Esophagus muscularis mucosa (tissue), 4 donors: ENCODE measurements at places on chromosomes 5 and 9.

GRCh38 chr5:73378070-73378469 is 70.5 kb downstream of the FOXD1 start:
- no peak for DNase-seq

- no peak for DNase-seq
These were observed 77.6 kb upstream of the ADRA1B start for GRCh38 chr5:159838551-159839222.

- no peak for DNase-seq
These were observed 19.3 kb downstream of the CDKN2A start for GRCh38 chr9:21974722-21975409.

DNA sequence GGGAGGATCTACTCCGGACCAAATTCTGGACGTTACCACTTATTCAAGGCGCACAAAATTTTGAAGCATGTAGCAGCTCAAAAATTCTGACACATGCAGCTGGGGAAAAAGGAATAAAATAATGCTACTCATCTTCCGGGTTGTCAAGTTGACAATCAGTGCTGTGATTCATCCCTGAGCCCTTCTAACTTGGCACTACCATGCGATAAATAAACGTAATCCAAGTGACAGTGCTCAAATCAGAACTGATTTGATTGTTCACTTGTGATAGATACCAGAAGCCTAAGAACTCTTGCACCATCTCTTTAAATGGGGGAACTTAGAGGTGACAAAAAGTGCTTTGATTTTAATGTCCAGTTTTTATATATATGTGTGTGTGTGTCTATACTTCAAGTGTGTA is 230.2 kb upstream of the TLE4 start:
- no peak for DNase-seq

DNA sequence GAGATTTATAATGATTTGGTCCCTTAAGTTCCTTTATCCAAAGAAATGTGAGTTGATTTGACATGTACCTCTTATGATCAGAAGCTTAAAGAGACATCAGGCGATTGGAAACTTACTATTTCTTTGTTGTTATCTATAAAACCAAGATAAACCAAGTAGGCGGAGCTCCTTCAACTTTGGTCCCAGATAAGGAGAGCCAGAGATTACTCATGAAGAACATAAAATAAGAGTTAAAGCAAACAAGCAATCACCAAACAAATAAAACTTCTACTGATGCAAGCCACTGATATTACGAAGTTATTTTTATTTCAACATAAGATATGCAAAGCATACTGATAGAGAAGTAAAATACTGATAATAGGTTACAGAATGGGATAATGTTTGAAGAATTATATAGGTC is 141.5 kb upstream of the CDH18 start:
- no peak for DNase-seq

DNA sequence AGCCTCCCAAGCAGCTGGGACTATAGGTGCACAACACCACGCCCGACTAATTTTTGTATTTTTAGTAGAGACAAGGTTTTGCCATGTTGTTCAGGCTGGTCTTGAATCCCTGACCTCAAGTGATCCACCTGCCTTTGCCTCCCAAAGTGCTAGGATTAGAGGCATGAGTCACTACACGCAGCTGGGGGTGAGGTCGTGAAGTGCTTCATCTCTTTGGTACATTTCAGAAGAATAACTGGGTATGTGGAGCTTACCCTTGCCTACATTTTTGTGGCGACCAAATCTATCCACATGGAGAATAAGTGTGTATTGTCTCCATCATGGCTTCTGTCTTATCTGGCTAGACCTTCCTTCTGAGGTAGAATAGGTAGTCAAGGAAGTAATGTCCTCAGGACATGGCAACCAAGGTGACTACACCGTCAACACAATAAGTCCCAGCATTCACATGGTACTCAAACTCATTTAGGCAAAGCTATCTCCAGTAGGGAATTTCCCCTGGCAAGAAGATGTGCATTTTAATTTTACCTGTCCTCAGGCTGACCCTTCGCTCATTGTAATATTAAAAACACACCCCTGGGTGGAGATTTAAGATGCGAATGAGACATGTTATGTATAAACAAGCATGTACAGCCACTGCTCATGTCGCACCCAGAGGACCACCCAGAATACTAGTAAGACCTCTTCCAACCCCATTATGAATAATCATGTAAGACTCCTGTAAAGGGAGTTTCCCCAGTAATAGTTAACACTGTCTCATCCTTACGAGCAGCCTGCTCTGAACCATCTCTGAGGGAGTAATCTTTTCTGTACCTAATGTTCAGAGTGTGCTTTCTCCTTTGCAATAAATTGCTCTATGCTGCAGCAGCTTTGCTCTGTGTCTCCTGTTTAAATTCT is 1173.2 kb downstream of the TAF11L14 start:
- DNase-seq = no peak

GRCh38 chr5:10227379-10227778 is 22.3 kb downstream of the ATPSCKMT start:
- no peak for DNase-seq

- DNase-seq = no peak
These were observed 74.3 kb downstream of the BOD1 start for GRCh38 chr5:173542159-173542558.

GRCh38 chr5:152606776-152607364 is 201.8 kb upstream of the NMUR2 start:
- DNase-seq = no peak

- DNase-seq = no peak
These were observed 73.5 kb downstream of the BOD1 start for GRCh38 chr5:173542964-173543363.

GRCh38 chr5:14086261-14086660 is 56.9 kb upstream of the TRIO start:
- DNase-seq = no peak

DNA sequence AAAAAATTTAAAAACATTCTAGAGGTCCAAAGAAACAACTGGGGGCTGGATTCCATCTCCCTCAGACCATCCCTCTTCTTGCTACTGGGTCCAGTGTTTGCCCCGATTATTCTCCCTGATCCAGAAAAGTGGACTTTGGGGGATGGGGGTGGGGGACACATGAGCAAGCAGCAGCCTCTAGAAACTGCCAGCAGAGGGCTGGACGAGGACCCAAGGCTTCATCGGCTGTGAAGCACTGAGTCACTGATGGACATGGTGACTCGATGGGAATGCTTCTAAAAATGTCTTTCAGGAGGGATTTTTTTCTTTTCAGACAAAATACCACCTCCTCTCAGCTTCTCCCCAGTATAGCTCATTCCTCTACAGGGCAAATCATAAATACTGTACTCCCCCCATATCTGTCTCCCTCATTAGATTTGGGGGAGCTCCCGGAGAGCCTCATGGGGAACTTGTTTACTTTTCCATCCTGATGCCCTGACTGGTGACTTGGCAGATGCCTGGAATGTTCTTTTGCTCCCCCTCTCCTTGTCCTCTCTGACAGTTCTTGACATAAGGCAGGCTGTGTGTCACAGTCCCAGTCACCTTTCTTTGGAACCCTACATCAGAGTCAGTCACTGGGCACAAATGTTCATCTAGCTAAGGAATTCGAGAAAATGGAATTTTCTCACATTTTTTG is 67.2 kb upstream of the STC2 start:
- DNase-seq = no peak

- peak; percentile 70 for DNase-seq
These were observed 83.0 kb downstream of the GRIA1 start for GRCh38 chr5:153573326-153574033.

- no peak for DNase-seq
These were observed 375.9 kb downstream of the ARRDC3 start for GRCh38 chr5:91007251-91007650.

DNA sequence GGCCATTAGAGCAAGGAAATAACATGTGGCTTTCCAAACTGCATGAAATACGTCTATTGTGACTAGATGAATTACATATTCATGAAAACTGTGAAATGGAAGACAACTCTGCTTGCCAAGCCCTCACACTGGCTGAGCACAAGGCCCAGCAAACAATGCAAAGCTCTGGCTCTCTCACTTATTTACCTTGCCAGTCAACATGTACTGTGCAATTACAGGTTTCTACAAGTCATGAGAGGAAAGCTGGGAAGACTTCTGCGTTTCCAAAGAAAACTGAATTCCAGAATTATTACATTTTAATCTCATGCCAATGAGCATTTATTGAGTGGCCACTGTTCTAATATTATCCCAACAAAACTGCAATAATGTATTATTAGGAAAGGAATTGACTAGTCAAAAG is 12.1 kb upstream of the C5orf63 start:
- DNase-seq = peak; percentile 78
